ENCODE measurements at places on chromosomes 2 and 18. TPM values are rescaled to one million over a fixed set of nuclear protein-coding genes. Genes with fewer than 3 reads are reported as not detected.
A peak's percentile ranks its signal among the peaks of the same experiment; 100 is the strongest.

DNA sequence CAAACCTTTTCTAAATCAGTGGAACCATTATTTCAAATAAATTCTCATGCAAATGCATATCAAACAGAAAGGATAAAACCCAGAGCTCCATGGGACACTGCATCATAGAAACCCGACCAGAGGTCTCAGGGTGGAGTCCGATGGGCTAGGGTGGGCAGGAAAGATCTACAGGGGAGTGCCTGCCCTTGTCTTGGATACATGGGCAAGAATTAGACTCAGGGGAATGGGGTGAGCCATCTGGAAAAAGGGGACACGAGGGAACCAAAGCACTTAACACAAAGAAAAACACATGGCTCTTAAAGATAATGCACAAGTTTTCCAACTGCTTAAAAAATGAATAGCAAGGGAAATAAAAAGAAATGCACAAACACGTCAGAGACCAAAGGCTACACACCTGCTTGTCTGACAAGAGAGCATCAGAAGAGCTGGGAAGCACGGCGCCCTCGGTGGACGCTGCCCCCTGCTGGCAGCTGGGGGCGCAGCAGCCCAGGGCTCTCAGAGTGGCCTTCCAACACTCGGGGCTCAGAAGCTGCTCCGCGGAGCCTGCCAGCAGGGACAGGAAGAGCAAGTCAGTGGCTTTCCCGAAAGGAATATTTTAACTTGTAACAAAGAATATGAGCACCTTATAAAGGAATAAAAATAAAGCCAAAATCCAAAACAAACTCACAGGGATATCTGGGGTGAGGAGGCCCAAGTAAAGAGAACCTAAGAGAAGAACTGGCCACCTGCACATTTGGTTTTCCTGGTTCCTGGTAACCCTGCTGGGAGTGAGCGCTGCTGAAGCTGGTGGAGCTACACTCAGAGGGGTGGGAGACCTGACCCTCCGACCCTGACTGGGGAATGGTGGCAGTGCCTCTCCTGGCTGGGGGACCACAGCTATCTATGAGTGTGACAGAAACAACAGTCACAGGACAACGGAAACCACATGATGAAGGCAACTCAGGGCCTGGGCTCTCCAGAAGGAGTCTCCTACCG lies 54.5 kb downstream of the SIGLEC15 start:
- no peak overlapping the region for H3K27ac ChIP-seq
- no peaks in the 10 kb centered on the region for H3K27me3 ChIP-seq
- no peaks in the 10 kb centered on the region for H3K4me1 ChIP-seq
- H3K4me3 ChIP-seq: no peak overlapping the region
- peaks cover 7% of the 10 kb centered on the region for H3K36me3 ChIP-seq
- peak; percentile 45 for DNase-seq

GRCh38 chr2:125185691-125186270 lies 1160.7 kb downstream of the CNTNAP5 start:
- no peak for DNase-seq
- H3K4me1 ChIP-seq: no peaks in the 10 kb centered on the region
- H3K27ac ChIP-seq: no peak overlapping the region

GRCh38 chr2:100978582-100979191 lies 23.4 kb upstream of the RPL31 start:
- H3K27ac ChIP-seq: no peak overlapping the region
- DNase-seq: no peak
- no peaks in the 10 kb centered on the region for H3K36me3 ChIP-seq
- no peaks in the 10 kb centered on the region for H3K4me1 ChIP-seq
- no peaks in the 10 kb centered on the region for H3K27me3 ChIP-seq

DNA sequence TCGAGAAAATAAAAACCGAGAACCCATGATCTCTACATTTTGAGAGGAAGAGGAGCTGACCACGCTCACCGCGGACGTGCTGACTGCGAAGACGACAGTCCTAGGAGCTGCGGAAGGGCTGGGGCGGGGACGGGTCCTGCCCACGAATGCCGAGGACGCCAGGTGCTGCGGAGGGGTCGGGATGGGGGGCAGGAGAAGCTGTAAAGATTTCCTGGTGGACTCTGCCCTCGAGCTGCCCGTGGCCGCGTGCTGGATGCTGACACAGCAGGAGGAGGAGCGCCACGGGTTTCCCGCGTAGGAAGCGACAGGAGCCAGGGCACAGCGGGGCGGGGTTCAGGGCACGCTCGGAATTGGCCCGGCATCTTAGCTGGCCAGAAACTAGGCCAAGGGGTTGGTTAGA lies 22.2 kb downstream of the ZSCAN30 start:
- H3K36me3 ChIP-seq: no peaks in the 10 kb centered on the region
- peak overlapping the region; percentile 93 for H3K27ac ChIP-seq
- H3K27me3 ChIP-seq: no peaks in the 10 kb centered on the region
- peak overlapping the region; percentile 59 for H3K4me3 ChIP-seq
- DNase-seq: no peak

DNA sequence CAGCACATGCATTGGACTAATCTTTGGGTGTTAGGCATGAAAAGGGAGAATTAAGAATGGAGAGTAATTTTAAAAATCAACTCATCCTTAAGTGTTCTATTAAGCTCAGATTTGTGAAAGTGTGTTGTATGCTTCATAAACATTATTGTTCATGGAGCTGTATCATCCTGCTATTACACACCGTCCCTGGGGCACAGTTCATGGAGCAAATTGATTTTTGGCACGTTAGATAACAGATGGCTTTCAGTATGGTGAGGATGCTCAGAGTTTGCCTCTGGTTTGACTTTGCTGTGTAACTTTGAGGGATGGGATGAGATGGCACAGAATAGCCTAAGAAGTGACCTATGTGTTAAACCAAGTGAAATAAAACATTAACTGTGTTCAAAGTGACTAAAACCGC lies 97.1 kb downstream of the MGAT5 start:
- no peaks in the 10 kb centered on the region for H3K4me1 ChIP-seq
- H3K4me3 ChIP-seq: no peak overlapping the region

The BMPR2 gene
- 63.2 TPM for total RNA-seq

The CFAP210 gene
- not detected for total RNA-seq

The CHRNA1 gene
- not detected for total RNA-seq
